ENCODE measurements at places on chromosomes 13 and 19.

GRCh38 chr13:102944821-102945220 lies 99.0 kb downstream of the ERCC5 start:
- DNase-seq: no peak

GRCh38 chr13:62246581-62246980 lies 830.9 kb upstream of the PCDH20 start:
- no peak for DNase-seq

DNA sequence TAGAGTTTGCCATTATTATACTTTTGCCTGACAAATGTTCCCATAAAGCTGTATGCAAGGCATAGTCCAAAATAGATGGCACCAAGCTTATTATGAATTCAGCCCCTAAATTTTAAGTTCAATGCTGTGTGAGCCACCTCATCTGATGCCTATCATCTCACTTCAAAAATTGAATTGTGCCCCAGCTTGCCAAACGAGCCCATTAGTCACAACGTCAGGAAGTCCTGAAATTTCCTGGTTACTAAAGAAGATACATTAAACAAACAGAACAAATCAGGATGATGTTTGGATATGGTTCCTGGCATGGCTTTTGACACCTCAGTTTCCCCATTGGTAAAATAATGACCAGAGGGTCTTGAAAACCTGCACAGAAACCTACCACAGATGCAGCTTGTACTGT lies 147.5 kb upstream of the SOX21 start:
- no peak for DNase-seq

DNA sequence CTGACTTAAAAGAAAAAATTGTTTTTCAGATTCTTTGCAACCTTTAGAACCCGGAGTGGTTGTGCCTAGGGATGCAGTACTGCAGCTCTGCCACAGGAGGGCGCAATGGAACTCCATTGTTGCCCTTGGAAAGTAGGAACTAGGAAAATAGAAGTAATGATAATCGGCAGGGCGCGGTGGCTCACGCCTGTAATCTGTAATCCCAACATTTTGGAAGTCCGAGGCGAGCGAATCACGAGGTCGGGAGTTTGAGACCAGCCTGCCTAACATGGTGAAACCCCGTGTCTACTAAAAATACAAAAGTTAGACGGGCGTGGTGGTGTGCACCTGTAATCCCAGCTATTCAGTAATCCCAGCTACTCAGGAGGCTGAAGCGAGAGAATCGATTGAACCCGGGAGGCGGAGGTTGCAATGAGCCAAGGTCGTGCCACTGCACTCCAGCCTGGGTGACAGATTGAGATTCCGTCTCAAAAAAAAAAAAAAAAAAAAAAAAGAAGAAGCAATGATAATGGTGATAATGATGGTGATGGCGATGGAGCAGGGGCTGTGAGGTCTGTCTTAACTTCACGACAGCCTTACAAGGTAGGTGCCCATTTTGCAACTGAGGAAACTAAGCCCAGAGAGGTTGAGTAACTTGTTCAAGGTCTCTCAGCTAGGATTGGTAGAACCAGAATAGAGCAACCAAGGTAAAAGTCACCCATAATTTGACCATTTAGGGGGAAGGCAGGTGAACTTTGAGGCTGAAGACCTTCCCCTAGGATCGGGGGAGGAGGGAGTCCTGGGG lies 5.5 kb upstream of the ADAMTS10 start:
- no peak for DNase-seq

DNA sequence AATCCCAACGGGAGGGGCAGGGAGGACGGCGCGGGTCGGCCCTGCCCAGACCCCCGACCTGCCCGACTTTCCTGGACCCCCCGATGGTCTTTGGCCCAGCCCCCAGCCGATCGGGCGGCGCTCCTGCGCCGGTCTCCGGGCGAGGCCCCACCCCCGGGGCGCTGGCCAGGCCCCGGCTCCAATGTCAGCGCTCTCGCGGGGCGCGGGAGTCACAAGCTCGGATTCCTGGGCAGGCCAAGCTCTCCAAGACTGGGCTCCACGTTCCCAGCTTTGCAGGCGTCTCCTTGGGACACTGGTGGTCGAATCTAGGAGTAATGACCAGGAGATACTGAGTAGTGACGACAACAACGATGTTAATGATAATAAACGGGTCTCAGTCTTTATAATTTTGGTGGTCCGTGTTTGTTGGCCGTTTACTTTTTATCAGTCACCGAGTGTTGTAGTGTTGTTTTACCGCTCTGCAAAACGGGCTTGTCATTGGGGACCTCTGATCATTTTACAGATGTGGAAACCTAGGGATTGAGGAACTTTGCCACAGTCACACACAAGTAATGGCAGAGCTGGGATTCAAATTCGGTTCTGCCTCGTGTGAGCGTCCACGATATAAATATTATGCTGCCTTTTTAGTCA lies 545 bp downstream of the RAD23A start:
- DNase-seq: peak; percentile 41

DNA sequence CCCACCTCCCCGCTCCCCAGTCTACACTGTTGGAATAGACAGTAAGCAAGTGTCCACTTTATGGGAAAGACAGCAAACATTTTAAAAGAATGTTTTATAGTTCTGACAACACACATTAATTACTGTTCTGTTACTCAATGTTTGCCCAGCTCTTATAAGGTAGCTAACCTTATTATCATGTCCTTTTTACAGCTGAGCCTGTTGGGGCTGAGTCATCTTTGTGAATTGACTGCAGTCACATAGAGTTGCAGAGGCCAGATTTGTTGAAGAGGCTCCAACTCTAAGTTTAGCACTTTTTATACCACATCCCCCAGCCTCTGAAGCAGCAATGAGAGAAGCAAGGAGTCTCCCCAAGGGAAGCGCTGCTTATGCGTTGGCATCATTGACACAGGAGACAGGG lies 76.2 kb downstream of the C13orf42 start:
- peak; percentile 66 for DNase-seq

- no peak for DNase-seq
These were observed 273.9 kb downstream of the ATP8A2 start for GRCh38 chr13:25645681-25646080.

DNA sequence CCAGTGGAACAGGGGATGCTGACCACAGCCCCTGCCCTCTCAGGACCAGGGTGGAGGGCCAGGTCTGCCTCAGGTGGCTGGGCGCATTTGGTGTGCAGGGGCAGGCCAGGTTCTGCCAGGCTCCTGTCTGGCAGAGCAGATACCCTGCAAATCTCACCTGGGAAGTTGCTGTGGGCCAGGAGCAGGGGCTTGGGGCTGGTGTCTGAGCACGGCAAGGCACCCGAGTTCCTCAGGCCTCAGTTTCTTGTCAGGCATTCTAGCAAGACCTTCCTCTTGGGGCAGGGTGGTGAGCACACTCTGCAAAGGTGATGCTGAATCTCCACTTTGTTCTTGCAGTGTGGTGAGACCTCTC lies 1.1 kb downstream of the CRTC1 start:
- DNase-seq: no peak

DNA sequence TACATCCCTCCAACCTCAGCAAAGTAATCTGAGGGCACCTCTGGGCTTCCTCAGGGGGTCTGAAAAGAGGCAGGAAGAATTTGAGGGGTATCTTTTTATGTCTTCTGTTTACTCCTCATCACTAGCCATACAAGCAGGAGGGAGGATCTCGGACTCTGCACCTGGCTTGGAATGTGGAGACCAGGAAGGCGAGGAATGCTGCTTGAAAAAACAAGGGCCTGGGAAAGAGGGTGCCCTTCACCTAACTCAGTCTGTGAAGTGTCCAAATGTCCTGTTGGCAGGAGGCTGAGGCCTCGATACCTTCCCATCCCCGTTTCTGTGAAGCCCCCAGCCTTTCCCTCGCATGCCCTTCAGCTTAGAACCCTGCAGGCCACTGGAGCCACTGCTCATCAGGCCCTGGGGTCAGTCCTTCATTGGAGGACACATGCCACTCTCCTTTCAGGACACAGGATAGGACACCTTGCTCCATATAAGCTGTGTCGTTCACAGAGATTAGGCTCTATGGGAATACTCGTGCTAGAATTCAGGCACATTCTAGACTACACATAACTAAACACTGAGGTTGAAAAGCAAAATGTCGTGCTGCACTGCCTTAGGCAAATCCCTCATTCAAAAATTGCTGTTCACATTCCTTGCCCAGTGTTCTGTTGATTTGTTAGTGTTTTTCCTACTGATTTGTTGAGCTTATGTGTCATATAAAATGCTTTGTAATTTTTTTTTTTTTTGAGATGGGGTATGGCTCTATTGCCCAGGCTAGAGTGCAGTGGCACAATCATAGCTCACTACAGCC lies 49.7 kb downstream of the ESD start:
- DNase-seq: no peak

- DNase-seq: peak; percentile 27
These were observed 32.8 kb downstream of the ATP11A start for GRCh38 chr13:112722433-112723263.

DNA sequence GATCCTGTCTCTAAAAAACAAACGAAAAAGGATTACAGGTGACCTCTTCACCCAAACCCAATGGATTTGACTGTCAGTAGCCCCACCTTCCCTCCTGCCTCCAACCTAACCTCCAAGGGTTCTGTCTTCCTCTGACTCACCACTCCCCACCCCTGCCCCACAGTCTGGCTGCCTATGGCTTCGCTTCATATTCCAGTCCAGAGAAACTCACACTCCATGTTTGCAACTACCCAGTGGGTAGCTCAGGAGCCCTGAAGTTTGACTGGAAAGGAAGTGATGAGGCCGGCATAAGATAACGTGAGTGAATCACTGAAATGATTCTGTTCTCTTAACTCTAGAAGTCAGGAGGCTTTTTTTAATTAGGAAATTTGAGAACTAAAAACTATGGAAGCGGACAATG lies 303.9 kb downstream of the FOXO1 start:
- no peak for DNase-seq

DNA sequence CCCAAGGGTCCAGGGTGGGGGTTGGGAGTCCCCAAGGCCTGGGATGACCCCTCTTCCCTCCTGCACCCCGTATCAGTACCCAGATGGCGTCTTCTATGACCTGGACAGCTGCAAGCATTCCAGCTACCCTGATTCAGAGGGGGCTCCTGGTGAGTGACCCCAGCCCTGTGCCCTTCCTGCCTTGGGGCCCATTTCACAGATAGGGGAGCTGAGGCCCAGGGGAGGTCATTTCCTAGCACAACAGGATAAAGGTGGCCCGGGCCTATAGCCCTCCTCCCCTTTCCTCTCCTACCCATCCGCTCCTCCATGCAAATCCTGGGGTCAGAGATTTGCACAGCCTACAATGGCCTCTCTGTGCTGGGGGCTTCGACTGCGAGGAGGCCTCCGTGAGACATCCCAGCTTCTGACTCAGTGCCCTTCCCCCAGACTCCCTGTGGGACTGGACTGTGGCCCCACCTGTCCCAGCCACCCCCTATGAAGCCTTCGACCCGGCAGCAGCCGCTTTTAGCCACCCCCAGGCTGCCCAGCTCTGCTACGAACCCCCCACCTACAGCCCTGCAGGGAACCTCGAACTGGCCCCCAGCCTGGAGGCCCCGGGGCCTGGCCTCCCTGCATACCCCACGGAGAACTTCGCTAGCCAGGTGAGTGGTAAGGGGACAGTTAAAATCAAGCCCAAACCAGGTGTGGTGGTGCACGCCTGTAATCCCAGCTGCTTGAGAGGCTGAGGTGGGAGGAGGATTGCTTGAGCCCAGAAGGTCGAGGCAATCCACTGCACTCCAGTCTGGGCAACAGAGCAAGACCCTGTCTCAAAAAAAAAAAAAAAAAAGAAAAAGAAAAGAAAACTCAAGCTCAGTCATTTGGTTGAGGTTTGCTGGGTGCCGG lies 3.9 kb downstream of the SPIB start:
- no peak for DNase-seq

- DNase-seq: no peak
These were observed 346.5 kb downstream of the FOXO1 start for GRCh38 chr13:40319699-40320579.

- no peak for DNase-seq
These were observed 55.8 kb downstream of the CPAMD8 start for GRCh38 chr19:16970821-16971220.

- no peak for DNase-seq
These were observed 6.5 kb downstream of the NKPD1 start for GRCh38 chr19:45154064-45154827.

DNA sequence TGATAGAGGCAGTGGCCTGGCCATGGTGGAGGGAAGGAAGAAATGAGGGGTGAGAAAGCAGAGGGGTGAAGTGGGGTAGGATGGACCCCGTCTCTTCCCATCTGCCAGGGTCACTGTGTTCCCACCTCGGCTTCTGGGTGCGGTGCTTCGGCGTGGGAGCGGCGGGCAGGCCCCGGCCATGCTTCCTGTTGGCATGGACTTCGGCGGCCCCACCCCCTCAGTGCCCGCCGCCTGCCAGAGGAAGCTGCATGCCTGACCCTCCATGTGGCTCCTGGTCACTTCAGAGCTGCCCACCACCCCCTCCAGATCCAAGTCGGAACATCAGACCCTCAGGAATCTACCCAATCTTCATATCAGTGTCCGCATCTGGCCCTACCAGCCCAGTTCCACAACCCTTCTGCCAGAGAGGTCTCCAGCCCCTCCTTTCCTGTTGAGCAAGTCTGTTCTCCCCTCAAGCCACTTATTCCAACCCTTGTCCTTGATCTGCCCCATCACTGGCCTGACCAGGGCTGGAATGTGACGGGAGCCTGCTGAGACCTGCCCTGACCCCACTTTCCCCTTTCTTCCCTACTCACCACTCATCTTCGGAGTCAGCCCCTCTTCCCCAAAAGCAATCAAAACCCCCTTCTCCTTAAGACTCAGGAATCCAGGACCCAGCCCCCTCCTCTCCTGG lies 1.5 kb downstream of the KCNN4 start:
- no peak for DNase-seq

DNA sequence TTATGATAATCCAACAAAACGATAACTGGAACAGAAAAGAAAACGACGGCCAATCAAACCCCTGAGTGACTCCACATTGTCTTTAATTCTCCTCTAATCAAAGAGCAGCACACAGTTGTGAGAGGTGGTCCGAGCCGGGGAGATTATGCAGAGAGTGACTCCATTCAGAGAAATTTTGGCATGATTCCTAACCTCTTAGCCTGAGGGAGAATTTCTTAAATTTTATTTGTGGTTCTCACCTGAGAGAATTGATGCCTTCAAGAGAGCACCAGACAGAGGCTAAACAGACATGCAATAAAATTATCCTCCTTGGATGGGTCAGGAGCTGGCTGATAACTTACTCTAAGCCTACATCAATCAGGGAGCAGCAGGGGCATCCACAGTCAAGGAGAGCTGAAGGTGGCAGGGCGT lies 310.0 kb upstream of the KLF12 start:
- no peak for DNase-seq

- no peak for DNase-seq
These were observed 34.9 kb downstream of the DNAJC15 start for GRCh38 chr13:43058318-43058674.

DNA sequence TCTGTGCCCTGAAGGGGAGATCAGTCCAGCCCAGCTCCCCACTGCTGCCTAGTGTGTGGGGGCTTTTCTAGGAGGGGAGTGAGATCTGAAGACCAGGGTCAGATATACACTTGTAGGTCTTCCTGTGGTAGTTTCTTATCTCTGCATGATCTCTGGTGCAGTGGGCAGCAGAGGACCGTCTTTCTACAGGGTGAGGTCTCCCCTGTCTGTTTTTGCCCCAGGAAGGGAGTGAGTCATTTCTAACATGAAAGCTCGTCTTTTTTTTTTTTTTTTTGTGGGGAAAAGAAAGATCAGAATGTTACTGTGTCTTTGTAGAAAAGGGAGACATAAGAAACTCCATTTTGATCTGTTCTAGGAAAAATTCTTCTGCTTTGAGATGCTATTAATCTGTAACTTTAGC lies 8.8 kb upstream of the ZNF808 start:
- no peak for DNase-seq

Measured in NCI-H510A treated with DMSO at 0.1 percent for 48 hours (cell line).